ENCODE measurements at places on chromosomes 1 and 21. TPM values are rescaled to one million over a fixed set of nuclear protein-coding genes. Genes with fewer than 3 reads are reported as not detected.

- no peak for DNase-seq
Observed at GRCh38 chr1:36440646-36441045, 9.6 kb downstream of the OSCP1 start.

DNA sequence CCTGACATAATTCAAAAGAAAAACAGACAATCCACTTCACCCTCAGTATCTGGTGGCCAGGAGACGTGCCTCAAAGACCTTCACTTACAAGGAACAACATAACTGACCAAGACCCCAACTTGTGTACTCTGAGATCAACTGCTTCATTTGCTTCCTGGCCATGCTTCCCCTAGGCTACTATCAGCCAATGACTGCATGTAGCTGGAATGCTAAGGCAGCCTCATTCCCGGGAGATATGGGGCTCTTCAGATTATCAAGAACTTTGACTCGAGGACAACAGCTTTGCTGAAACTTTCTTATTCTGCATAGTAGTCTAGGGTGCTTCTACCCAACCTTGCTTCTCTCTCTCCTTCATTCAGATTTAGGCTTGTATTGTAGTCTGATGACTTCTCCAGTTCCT, 11.7 kb upstream of the UCK2 start:
- DNase-seq: no peak

SLC1A7 gene
- not detected for polyA plus RNA-seq

KRTAP20-4 gene
- not detected for polyA plus RNA-seq

- no peak for DNase-seq
Observed at GRCh38 chr1:1157914-1158710, 15.6 kb upstream of the TTLL10 start.

DNA sequence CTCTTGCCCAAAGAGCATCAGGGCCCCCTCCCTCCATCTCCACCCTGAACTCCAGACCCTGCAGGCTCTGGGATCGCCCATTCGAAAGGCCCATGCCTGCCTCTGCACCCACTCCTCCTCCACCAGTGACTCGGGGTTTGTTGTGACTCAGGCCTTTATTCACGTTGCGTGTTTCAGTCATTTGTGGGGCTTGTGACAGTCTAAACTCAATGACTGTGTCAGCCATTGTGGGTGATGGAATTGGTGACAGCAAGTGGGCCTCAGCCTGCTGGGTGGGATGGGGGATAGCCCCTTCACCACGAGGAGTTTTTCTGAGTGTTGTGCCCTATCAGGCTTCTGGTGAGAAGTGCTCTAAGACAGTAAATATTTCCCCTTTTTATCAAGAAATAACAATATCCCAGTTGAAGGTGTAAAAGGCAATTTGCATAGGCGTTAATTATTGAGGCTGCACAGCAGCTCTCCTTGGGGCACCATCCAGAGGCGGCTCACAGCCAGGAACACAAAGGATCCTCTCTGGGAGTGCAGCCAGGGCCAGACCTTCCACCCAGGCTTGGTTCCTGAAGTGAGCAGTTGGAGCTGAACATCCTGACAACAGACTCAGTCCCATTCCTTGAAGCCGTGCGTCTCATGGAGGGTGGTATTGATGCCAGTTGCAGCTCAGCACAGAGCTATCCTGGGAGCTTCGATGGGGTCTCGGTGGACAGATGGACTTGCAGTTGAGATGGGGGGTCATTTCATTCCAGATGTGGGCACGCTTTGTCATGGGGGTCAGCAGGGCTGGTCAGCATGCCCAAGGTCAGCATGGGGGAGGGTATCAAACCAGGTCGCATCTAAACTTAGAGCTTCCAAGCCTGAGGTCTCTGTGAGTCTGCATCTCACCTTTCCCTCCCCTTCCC, 135.6 kb upstream of the CACNA1E start:
- no peak for DNase-seq

- DNase-seq: peak; percentile 90
Observed at GRCh38 chr1:30707412-30708360, 15.7 kb downstream of the MATN1 start.
